ENCODE measurements at places on chromosomes 6 and 20.

DNA sequence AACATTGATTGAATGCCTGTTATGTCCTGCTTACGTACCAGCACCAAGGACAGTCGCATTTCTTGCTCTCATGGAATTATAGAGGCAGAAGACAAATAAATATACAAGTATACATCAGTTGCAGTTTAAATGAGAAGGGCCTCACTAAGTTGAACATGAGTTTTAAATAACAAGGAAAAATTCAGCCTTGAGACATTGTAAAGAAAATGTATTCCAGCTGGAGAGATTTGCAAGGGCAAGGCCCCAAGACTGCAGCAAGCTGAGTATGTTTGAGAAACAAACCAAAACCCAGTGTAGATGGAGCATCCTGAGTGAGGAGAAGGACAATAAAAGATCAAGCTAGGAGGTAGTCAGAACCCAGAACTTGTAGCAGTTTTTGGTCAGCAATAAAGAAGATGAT is 123.2 kb upstream of the BMP5 start:
- DNase-seq = no peak

DNA sequence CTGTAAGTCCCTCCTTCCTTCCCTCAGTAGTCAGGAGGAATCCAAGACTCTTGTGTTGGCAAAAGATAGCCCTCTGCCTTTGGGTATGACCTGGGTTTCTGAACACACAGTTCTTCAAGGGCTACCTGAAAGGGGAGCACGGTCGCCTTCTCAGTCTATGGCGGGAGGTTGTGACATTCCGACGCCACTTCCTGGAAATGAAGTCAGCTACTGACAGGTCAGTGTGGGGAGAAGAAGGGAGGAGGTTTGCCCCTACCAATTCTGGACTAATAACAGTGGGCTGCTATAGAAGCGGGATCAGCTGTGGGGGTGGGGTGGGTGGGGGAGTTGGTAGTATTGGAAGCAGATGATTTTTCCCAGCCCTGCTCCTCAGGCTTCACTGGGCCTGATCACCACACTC is 11.5 kb downstream of the CEP250 start:
- DNase-seq = no peak

GRCh38 chr20:15710636-15711035 is 862.6 kb downstream of the KIF16B start:
- DNase-seq = no peak

DNA sequence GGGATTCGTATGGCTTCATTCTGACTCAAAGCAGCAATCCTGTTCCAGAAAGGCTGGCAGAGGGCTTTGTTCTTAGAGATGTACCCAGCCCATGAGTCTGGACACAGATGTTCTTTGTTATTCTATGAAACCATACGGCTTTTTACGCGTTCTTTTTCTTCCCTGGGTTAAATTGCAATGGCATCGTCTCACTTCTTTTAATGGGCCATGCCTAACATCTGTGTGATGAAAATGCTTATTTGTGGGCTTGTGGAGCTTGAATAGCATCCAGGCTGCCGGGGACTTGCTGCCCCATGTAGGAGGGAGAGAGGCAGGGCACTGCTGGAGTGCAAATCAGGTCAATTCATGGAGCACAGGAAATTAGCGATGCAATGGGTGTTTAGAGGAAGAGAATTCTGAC is 19.4 kb downstream of the FAM50B start:
- no peak for DNase-seq

- DNase-seq = no peak
These were observed 119.2 kb upstream of the CCN2 start for GRCh38 chr6:132070356-132070755.
